ENCODE measurements at places on chromosomes 16 and 17. TPM values are rescaled to one million over a fixed set of nuclear protein-coding genes. Genes with fewer than 3 reads are reported as not detected.

- DNase-seq, result no peak
Observed at GRCh38 chr16:14148016-14148415, 76.9 kb downstream of the MRTFB start.

GRCh38 chr16:30700491-30700890 lies 1.5 kb downstream of the SRCAP start:
- no peak for DNase-seq

GRCh38 chr17:34319039-34319483 lies at the start of gene CCL8:
Gene CCL8 (plus strand): TSS chr17:34319435. CDS start chr17:34319502, 67 bp downstream.
- DNase-seq, result no peak

- no peak for DNase-seq
Observed at GRCh38 chr16:48575471-48576050, 34.4 kb downstream of the N4BP1 start.

DNA sequence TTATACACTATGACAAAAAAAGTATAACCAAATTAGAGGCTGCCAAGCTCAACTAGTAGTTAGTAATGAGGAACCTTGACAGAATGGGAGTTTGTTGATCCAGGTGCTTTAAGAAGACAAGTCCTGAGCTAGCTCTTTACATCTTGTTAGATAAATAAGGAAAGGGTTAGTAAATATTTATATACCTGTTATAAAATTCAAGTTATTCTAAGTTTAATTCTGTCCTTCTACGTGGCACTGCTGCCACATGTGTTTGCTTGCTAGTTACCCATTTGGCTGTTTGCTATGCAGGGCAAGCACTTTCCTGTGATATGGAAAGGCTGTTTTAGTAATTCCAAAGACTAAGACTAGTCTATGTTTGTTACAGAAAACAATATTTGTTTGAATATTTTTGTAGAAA lies 180.5 kb downstream of the MYO1D start:
- DNase-seq, result no peak

DNA sequence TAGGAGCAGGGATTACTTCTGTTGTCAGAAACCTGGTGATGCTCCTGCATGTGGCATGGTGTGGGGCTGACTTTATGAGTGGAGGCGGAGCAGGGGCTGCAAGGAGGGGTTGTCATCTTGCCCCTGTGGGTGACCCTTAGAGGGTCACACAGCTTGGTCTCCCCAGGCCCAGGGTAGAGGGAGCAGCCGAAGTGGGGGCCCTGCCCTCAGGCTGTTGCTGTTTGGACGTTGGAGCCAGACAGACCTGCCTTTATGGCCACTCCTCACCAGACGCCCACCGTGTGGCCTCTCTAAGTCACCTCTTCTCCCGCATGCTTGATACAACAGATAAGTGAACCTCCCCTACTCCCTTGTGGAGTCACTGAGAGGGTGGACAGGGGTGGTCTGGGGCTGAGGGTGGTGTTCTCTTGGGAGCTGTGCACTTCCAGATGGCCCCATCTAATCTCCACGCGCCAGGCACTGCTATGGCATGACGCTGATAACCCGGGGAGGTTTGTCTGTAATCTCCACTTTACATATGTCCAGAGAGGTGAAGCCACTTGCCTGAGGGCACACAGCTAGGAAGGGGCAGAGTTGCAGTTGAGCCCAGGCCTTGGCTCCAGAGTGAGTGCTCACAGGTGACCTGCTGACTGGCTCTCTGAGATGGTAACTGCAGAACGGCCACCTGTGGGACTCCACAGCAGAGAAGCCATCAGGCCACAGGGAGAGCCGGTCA lies 10.0 kb downstream of the MAP2K3 start:
- no peak for DNase-seq

GRCh38 chr17:69534235-69534621 lies 119.7 kb downstream of the MAP2K6 start:
- DNase-seq, result no peak

DNA sequence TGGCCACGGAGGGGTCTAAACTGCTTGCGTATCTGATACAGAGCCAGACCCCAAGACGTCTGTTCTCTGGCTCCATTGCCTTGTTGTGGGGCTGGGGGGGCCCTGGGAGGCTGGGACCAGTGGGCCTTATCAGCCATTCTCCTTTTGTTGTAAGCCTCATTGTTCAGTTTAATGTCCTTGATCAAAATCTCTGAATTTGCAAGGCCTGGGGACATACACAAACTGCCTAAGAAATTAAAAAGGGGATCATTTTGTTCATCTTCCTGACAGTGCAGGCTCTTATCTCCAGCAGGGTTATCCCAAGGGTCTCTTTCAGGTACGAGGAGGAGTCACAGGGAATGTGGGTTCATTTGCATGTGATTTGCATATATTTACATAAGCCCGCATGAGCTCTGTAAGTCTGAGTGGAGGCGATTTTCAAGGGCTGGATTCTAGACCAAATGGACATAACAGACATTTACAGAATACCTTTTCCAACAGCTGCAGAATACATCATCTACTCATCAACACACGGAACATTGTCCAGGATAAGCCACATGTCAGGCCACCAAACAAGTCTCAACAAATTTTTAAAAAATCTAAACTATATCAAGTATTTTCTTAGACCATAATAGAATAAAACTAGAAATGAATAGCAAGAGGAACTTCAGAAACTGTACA lies 269.8 kb downstream of the RBFOX1 start:
- DNase-seq, result no peak

DNA sequence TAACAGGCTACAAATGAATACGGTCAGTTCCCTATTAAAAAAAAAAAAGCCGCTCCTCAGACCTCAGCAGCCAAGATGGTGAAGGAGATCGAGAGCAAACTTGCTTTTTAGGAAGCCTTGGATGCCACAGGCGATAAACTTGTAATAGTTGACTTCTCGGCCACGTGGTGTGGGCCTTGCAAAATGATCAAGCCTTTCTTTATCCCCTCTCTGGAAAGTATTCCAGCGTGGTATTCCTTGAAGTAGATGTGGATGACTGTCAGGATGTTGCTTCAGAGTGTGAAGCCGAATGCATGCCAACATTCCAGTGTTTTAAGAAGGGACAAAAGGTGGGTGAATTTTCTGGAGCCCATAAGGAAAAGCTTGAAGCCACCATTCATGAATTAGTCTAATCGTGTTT lies 11.8 kb upstream of the GGT6 start:
- no peak for DNase-seq

DNA sequence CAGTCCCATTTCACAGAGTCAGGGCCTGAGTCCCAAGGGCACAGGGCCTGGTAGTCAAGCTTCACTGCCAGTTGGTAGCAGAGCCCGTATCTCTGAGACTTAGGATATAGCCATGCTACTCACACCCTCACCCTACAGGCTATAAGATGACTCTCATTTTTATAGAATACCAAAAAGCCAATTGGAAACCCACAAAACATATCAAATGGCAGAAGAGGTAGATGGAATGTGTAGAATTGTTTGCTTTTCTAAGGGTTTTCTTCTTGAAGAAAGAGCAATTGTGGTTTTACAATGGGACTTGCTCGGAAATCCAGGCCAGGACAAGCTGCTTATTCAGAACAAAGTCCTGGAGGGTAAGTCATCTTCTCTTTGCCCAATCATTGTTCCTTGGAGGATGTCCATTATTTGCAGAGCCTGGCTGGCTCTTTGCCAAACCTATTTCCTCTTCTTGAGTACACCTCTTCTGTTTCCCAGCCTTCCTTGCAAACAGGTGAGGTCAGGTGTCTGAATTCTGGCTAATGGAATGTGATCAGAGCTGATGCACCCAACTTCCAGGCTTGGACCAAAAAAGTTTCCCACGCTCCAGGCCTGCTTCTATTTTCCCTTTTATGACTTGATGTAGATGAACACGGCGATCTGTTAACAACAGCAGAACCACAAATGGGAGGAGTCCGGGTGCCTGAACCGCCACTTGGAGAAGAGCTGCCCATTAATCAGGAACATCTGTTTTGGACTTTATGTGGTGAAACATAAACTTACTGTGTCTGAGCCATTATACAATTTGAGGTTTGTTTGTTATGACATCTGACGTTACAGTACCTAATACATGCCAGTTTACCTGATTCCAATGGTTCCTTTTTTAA lies 16.9 kb upstream of the CCL22 start:
- DNase-seq, result peak; percentile 84

DNA sequence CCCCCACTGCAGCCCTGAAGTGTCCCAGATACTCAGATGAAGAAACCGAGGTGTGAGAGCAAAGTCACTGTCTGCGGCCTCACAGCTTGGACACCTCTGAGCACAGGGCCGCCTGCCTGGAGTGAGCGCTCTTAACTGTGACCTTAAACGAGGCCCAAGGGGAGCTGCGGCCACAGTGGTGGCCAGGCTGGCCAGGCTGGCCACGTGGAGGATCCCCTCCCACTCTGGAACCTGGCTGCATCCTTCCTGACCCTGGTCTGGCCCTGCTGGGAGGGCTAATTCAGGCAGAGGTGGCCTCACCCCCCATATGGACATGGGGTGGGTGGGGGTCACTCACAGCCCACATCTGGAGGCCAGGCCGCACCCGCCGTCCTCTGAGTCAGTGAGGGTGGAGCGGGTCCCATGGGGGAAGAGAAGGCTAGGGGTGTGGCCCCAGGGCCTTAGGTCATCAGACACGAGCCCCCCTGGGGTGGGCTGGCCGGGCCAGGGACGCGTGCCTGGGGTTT lies 6.6 kb downstream of the VASN start:
- no peak for DNase-seq

DNA sequence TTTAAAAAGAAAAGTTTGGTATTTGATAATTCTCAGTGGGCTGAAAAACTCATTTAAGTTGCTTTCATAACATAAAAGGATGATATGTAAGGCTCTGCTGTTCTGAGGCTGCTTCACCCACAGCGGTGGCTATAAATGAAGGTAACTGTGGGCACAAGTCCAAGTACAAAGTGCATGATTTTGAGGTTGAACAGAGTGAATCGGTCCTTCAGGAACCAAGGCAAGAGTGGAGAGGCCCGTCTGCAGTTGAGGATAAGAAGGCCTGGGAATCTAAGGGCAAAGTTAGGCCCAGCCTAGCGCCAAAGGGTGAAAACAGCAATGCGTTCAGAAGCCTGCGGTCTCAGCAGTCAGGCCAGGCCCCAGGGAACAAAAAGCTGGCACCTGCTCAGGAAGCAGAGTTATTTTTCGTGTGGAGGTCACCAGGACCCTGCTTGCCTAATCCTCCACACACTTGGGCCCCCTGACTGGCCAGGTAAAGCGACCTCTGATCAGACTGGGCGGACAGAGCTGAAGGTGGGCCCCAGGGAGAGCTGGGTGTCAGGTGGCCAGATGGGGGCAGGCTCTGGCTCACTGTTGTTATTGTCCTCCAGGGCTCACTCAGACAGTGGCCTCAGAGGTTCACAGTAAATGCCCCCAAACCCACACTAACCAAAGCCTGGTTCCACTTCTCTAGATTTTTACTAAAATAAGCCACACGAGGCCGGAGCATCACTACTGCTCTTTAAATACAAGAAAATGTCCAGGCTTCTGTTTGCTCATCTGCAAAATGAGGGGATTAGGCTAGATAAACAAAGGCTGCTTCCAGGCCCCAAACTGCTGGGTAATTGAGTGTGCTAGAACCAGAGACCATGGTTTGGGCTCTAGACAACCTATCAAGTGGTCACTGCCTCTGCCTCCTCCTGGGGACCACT lies 46.5 kb downstream of the TEX2 start:
- peak; percentile 46 for DNase-seq

DNA sequence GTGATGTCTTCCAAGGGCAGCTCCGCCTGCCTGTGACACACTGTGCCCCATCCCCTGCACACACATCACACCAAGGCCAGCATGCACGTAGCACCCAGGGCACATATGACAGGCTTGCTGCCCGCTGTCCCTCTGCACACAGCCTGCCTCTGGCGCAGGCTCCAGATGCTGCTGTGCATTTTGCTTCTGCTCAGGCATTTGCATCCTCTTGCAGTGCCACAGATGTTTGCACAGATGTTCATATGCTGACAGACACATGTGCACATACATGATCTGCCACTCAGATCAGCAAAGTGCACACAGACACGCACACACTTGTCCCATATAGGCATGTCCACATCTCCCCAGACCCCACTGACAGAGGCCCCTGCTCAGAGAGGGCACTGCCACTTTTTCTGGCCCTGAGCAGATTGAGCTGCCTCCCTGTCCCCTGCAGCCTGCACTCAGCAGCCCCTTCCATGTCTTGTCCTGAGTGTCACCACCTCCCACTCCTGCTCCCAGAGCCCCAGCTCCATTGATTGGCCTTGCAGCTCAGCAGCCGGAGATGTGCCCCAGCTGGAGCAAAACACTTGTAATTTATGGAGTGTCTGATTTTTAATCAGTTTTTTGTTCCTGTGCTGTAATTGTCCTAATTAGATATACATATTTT lies 115.1 kb upstream of the RPL38 start:
- no peak for DNase-seq

GRCh38 chr16:19677402-19677801 lies 40.6 kb downstream of the KNOP1 start:
- no peak for DNase-seq

DNA sequence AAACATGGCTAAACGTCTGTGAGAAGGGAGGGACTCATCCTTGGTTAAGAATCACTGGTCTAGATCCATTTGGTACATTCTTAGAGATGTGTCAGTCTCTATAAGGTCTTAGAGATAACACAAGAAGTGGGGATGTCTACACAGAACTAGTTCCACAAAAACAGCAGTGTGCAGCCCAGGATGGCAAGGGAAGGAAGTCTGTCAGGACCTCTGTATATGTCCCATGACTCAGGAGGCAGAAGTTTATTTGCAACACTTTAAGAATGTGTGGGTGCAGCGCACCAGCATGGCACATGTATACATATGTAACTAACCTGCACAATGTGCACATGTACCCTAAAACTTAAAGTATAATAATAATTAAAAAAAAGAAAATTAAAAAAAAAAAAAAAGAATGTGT lies 548.5 kb upstream of the SOX9 start:
- no peak for DNase-seq

GRCh38 chr17:39687546-39688474 lies at the start of gene PGAP3:
Gene PGAP3 (minus strand): TSS chr17:39688057. CDS start chr17:39688014, 43 bp downstream.
- peak; percentile 86 for DNase-seq

DNA sequence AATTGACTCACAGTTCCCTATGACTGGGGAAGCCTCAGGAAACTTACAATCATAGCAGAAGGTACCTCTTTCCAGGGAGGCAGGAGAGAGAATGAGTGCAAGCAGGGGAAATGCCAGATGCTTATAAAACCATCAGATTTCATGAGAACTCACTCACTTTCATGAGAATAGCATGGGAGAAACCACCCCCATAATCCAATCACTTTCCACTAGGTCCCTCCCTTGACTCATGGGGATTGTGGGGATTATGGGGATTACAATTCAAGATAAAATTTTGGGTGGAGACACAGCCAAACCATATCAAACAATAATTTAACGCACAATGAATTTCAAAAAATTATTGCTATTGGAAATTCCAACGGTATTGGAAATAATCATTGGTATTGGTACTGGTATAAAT lies 15.1 kb downstream of the ABCA9 start:
- DNase-seq, result no peak

GRCh38 chr17:11797803-11798202 lies 199.5 kb downstream of the ZNF18 start:
- no peak for DNase-seq

DNA sequence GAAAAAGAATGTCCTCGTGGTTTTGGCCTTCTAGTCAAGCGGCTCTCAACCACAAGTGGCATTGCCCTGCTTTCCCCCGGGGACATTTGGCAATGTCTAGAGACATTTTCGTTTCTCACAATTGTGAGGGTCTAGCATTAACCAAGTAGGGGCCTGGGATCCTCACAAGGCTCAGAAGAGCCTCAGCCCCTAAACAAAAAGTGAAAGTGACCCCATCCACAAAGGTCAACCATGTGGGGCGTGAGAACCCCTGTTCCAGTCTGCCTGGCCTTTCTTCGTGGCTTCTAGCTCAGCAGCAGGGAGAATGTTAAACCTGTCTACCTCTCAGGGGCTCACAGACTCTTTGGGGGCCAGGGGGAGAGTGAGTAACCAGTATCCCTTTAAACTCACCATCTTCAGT lies 4.8 kb upstream of the RPL38 start:
- no peak for DNase-seq

The HEATR3 gene
- total RNA-seq, result 17.7 TPM

The ASB16 gene
- 0.58 TPM for total RNA-seq

The NEUROD2 gene
- not detected for total RNA-seq
